ENCODE measurements at places on chromosomes 3 and 15.

DNA sequence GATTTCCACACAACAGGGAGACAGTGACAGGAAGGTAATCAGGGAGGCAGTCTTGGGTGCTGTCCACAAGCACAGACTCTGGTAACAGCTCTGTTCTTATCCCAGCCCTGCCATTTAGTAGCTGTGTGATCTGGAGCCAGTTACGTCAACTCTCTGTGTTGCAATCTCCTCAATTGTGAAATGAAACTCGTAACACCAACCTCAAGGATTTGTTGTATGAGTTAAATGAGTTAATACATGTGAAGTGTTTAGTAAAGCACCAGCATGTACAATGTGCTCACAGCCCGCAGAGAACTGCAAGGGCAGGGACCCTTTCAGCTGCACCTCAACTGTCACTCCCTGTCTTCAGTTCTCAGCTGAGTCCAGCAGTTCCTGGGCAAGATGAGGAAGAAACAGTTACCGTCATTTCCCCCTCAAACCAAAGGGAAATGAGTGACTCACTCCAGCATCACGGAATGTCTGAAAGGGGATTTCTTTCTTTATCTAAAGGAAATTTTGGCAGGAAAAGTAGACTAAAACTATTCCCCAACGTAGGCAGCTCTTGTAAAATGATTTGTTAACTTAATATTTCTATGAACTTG lies 39.9 kb upstream of the MB21D2 start:
- no peak for DNase-seq

DNA sequence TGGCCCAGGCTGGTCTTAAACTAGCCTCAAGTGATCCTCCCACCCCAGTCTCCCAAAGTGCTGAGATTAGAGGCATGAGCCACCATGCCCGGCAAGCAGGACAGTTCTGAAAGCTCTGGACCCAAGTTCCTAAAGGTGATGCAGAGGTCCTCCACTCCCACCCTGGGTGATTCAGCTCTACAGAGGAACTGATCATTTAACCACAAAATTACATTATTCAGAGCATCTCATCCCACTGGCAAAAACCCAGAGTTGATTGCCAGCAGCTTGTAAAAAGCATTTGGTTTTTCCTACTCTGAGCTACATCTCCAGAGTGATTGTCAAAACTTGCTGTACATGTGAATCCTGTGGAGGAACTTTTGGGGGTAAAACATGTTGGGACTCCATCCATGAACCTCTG lies 60.2 kb downstream of the SLTM start:
- no peak for DNase-seq

DNA sequence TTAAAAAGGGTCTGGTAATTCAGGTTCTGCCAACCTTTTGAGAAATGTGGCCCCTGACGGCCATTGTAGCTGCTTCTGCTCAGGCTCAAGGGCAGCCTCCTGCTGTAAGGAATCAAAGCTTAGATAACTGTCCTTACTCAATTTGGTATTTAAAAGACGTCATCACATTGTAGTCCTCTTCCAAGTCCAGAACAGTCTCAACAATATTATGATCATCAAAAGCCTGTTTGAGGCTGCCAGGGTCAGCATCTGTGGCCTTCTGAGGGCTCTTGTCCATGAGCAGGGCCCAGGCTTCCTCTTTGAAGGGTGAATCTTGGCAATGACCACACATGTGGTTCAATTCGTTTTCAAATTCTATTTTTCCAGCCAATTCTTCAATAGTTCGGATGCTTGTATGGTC lies 6.0 kb downstream of the C3orf62 start:
- DNase-seq = no peak

DNA sequence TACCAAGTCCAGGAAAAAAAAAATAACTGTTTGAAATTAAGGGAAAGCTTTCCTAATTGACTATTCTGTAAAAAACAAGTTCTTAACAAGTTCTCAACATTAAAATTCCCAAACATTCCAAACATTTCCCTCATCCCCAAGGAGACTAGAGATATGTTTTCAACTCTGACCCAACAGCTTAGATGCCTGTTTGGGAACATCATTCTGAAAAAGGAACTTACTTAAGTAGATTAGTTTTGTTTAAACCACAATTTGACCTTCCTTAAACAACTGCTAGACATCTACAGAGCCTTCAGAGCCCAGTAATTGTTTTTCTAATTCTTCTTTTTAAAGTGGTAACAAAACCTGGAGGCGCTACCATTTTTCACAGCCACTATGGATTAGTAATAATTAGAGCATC lies 12.8 kb downstream of the UBR1 start:
- DNase-seq = no peak

DNA sequence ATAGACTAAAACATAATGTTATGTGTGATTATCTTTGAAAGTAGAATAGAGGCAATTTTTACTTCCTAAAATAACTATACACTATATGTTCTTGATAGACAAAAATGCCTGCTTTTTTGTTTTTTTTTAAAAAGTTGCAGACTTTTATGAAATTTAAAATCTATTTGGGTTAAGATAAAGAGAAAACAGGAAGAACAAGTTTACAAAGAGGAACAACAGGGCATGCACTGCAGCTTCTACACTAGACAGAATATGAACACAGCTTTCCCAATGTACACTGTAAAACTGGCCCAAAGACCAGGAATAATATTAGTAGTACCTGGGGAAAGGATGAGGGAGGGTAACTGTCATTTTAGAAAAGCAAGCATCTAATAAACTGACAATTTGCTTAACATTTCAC lies 53.7 kb downstream of the NR1I2 start:
- no peak for DNase-seq

GRCh38 chr3:156417559-156418132 lies 137.3 kb downstream of the SSR3 start:
- no peak for DNase-seq

DNA sequence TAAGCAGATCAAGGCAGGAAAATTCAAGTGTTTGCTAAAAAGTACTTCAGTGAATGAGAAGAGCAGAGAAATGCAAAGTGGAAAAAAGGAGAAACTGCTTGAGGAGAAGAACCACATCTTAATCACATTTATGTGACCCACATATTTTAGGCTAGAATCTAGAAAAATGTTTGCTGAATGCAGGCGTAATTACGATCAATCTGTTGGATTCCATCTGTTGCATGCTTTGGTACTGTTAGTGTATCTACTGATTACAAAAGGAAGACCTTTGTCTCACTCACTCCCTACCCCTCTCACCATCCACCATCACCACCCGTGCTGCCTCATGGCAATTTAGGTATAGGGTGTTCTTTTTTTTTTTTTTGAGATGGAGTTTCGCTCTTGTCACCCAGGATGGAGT lies 9.7 kb upstream of the TBL1XR1 start:
- DNase-seq = no peak

DNA sequence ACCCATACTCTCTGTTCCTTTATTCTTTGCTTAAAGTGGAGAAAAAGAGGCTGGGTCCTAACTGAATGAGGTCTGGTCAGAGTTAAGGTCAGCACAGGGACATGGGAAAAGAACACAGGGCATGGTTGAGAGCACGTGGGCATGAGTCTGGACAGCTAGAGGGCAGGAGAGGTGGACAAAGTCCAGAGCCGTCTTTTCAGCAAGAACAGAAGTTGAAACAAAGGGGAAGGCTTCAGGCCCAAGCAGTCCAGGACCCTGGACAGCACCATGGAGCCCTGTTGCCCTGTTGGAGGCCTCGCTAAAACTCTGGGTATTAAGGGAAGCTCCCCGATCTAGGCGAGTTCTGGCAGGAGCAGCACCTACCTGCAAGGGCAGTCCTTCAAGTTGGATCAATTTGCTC lies 50.7 kb downstream of the XYLB start:
- no peak for DNase-seq

- no peak for DNase-seq
Measured at GRCh38 chr3:140424211-140424610, 253.7 kb upstream of the TRIM42 start.

DNA sequence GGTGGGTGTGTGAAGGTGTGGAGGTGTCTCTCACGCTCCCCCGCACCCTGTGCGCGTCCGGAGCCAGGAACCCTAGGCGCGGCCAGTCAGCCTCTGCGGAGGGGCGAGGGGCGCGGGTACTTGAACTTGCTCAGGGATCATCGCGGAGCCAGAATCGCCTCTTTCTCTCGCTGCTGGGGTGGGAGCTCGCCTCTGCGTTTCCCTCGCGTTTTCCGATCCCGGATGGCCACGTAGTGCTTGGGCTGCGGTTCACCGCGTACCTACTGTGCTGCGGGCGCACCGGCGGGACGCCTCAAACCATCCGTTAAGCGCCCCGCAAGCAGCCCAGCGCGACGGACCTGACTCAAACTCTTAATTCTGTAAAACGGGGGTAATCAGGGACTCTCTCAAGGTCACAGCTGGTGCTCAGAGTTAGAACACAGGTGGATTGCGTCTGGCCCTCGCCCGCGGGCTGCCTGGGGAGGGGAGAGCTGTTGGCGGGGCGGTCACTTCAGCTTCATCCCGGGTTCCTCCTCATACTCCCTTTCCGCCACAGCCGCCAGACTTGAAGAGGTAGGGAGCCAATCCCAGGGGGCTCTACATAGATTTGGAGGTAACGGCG lies 686 bp downstream of the MYRIP start:
- DNase-seq = no peak

DNA sequence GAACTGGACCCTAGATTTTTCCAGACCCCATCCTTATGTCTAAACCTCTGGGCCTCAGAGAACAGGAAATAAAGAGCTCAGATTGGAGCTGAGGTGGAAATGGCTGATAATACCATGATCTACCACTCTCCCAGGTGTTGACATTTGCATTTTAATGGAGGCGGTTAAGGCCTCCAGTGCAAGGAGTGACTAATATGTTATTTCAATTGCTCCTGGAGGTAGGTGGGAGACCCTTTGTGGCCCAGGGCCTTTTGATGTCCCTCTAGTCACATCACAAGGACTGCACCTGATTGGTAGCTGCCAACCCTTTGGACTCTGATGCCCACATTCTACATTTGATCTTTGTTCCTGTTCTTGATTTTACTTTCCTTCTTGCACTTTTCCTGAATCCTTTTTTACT lies 9.0 kb upstream of the ADCY5 start:
- no peak for DNase-seq

DNA sequence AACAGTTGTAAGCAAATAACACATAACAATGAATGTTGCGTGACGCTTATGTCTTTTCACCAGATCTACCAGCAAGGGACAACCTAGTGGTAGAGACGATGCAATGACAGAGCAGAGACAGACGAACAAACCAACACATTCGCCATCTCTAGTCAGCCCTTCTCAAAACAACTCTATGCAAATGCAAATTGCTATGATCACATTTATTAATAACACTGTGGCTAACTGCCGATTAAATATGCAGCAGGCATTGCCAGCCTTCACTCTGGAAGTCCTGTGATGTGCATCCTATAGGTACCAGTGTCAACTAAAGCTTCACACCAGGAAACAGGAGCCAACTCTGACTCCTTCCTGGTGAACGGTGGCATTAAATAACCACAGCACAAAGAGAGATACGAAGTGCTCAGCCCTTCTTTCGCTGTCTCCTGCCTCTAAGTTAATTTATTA lies 94.2 kb downstream of the FOXP1 start:
- DNase-seq = no peak

- DNase-seq = no peak
Measured at GRCh38 chr15:94036156-94036555, 195.2 kb upstream of the MCTP2 start.

GRCh38 chr3:195524171-195524896 lies 18.8 kb downstream of the PPP1R2 start:
- no peak for DNase-seq

GRCh38 chr3:128068156-128068620 lies 16.0 kb downstream of the SEC61A1 start:
- DNase-seq = no peak

DNA sequence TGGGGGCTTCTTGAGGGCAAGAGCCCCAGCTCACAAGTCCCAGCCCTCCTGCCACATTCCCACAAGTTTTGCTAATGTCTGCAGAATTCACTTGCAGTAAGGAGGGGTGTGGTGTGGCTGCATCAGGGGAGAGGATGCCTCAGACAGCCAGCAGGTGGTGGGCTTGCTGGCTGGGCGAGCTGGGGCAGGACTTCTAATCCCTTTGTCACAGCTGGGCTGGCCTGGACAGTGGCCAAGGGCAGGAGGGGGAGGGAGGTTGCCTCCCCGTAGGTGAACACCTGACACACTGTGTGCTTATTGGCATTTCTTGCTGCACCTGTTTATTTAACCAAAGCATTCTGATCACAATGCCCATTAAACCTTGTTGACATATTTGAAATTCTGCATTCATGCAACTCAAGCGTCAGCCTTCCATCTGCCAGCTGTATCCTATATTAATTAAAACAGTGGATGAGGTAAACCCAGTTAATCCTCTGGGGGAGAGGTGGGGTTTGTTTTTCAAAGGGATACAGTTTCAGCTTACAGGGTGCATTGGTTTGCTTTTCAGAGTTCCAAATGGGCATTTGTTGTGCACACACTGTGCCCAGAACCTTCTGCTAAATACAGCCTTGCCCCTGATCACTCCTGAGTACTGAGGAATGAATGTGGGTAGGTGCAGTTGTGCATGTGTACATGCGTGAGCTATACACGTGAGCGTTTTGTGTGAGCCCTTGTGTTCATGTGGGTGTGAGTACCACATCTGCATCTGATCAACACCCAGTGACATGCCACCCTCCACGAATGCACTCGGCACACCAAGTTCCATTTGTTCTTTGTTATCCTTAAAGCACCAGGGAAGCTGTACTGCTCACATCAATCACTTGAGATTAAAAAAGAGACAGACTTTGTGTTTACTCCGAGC lies 268.7 kb downstream of the XXYLT1 start:
- DNase-seq = peak; percentile 27

DNA sequence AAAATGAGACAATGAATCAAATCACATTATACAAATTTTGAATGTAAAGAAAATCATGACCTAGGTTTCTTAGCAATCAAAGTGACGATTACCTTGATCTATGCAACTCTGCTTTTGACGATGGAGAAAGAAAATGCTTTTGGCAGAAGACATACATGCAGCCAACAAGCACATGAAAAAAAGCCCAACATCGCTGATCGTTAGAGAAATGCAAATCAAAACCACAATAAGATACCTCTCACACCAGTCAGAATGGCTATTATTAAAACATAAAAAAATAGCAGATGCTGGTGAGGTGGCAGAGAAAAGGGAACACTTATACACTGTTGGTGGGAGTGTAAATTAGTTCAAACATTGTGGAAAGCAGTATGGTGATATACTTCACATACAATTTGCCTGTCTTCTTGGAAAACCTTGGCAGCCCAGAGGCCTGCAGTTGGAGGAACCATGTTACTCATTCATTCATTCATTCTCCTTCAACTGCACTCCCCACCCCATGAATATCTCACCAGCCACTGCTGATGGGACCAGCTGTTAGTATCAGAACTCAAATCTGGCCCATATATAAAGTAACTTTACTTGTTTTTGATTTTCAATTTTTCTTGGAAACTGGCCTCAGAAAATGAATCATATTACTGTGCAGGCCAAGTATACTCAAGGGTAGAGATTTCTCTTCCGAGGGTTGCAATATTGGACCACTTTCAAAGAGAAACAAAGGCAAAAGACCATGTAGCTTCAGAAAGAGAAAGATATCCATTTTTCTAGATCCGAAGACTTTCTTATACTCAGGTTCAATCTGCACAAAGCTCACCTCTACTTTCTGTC lies 358.6 kb upstream of the ARHGEF26 start:
- DNase-seq = no peak
